ENCODE measurements at places on chromosomes 1 and 21. TPM values are rescaled to one million over a fixed set of nuclear protein-coding genes. Genes with fewer than 3 reads are reported as not detected.

Gene CYP4A11
- not detected for total RNA-seq

DNA sequence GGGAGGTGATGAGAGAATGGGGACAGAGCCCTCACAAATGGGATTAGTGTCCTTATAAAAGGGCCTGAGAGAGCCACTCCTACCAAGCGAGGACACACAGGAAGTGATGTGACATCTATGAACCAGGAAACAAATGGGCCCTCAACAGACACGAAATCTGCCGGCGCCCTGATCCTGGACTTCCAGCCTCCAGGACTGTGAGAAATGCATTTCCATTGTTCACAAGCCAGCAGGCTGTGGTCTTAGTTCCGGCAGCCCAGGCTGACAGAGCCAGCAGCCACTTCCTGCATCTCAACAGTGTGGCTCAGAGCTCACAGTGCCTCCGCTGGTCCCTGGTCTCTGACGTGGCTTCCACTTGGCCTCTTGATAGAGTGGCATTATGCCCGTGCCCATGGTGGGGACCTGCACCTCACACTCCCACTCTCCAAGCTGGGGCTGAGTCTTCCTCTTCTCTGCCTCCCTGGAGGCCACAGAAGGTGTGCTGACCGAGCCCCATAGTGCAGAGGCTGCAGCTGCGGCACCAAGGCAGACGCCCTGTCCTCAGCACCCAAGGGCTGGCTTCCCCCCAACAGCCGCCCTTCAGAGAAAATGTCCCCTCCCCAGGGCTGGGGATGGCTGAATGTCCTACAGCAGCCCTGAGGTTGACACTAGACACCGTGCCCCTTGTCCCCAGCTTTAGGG, 44.9 kb downstream of the ACOT7 start:
- H3K4me1 ChIP-seq = peaks cover 13% of the 10 kb centered on the region
- no peaks in the 10 kb centered on the region for H3K27me3 ChIP-seq
- DNase-seq = no peak
- H3K36me3 ChIP-seq = no peaks in the 10 kb centered on the region
- no peak overlapping the region for H3K27ac ChIP-seq
- no peak overlapping the region for H3K4me3 ChIP-seq

Gene GBP6
- not detected for total RNA-seq

DNA sequence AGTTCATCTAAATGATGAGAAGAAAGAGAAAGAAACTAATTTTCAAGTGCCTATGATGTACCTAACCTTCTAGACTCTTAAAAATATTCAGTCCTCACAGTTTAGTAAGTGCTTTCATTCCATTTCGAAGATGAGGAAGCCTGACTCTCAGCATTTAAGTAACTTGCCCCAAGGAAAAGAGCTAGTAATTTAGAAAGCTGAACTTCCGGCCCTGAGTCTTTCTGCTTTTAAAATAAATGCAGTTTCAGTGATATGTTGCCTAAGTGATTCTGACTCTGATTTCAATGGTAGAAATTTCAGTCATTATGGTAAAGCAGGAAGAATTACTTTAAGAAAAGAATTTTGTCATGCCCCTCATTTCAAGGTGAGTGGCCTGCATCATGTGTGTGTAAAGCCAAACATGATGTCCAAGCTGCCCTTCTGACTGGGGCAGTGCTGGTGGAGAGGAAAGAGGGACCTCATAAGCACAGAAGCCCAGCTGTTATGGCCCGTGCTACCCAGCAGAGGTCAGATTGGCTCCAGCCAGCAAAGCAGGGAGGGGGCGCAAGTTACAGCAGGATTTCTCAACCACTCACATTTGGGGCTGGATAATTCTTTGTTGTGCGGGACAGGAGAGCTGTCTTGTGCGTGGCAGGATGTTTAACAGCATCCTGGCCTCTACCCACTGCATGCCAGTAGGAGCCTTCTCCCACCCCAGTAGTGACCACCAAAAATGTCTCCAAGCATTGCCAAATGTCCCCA, 10.7 kb downstream of the ATP1A4 start:
- peaks cover 29% of the 10 kb centered on the region for H3K4me1 ChIP-seq
- no peak overlapping the region for H3K27ac ChIP-seq
- no peaks in the 10 kb centered on the region for H3K36me3 ChIP-seq
- H3K27me3 ChIP-seq = no peaks in the 10 kb centered on the region

GRCh38 chr1:217620814-217621213, 10.1 kb downstream of the GPATCH2 start:
- H3K4me3 ChIP-seq = no peak overlapping the region
- H3K4me1 ChIP-seq = peaks cover 6% of the 10 kb centered on the region
- DNase-seq = no peak
- H3K27me3 ChIP-seq = no peaks in the 10 kb centered on the region
- no peak overlapping the region for H3K27ac ChIP-seq

GRCh38 chr1:164725401-164725800, 166.4 kb downstream of the PBX1 start:
- no peaks in the 10 kb centered on the region for H3K27me3 ChIP-seq
- peaks cover 36% of the 10 kb centered on the region for H3K4me1 ChIP-seq
- no peak overlapping the region for H3K27ac ChIP-seq
- DNase-seq = no peak
- peaks cover 6% of the 10 kb centered on the region for H3K36me3 ChIP-seq

- H3K4me1 ChIP-seq = peaks cover 15% of the 10 kb centered on the region
- peaks cover 1% of the 10 kb centered on the region for H3K36me3 ChIP-seq
- H3K27ac ChIP-seq = no peak overlapping the region
- H3K27me3 ChIP-seq = no peaks in the 10 kb centered on the region
Measured at GRCh38 chr1:15425958-15426357, 12.3 kb upstream of the CTRC start.

- no peak overlapping the region for H3K4me3 ChIP-seq
- no peaks in the 10 kb centered on the region for H3K27me3 ChIP-seq
- H3K27ac ChIP-seq = no peak overlapping the region
- peaks cover 7% of the 10 kb centered on the region for H3K36me3 ChIP-seq
- H3K4me1 ChIP-seq = no peaks in the 10 kb centered on the region
Measured at GRCh38 chr1:224564454-224565084, 51.5 kb upstream of the CNIH3 start.

- no peak overlapping the region for H3K4me3 ChIP-seq
- no peaks in the 10 kb centered on the region for H3K4me1 ChIP-seq
- H3K36me3 ChIP-seq = no peaks in the 10 kb centered on the region
- no peak for DNase-seq
- H3K27me3 ChIP-seq = no peaks in the 10 kb centered on the region
- no peak overlapping the region for H3K27ac ChIP-seq
Measured at GRCh38 chr1:189616893-189617292, 860.8 kb downstream of the BRINP3 start.

Gene DOP1B
- total RNA-seq = 14.5 TPM

DNA sequence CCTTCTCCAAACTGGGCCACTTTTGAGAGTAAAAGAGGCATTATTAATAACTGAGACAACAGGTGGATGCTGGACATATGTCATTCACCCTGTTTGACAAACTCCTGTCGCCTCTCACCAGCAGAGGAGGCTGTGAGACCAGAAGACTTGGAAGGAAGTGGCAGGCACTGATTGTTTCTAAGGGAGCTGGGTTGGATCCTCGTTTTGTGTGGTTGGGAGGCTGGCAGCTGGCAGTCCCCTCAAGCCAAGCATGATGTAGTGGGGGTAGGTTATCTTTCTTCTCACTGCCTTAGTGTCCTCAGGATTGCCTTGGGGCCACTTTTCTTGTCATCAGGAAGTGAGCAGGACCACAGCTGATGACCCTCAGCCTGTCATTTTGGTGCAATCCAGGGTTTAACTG, 86.5 kb upstream of the KCNJ15 start:
- H3K27me3 ChIP-seq = no peaks in the 10 kb centered on the region
- no peak for DNase-seq
- H3K4me1 ChIP-seq = peaks cover 45% of the 10 kb centered on the region
